ENCODE measurements at places on chromosomes 1 and 21. TPM values are rescaled to one million over a fixed set of nuclear protein-coding genes. Genes with fewer than 3 reads are reported as not detected.
A peak's percentile ranks its signal among the peaks of the same experiment; 100 is the strongest.

DNA sequence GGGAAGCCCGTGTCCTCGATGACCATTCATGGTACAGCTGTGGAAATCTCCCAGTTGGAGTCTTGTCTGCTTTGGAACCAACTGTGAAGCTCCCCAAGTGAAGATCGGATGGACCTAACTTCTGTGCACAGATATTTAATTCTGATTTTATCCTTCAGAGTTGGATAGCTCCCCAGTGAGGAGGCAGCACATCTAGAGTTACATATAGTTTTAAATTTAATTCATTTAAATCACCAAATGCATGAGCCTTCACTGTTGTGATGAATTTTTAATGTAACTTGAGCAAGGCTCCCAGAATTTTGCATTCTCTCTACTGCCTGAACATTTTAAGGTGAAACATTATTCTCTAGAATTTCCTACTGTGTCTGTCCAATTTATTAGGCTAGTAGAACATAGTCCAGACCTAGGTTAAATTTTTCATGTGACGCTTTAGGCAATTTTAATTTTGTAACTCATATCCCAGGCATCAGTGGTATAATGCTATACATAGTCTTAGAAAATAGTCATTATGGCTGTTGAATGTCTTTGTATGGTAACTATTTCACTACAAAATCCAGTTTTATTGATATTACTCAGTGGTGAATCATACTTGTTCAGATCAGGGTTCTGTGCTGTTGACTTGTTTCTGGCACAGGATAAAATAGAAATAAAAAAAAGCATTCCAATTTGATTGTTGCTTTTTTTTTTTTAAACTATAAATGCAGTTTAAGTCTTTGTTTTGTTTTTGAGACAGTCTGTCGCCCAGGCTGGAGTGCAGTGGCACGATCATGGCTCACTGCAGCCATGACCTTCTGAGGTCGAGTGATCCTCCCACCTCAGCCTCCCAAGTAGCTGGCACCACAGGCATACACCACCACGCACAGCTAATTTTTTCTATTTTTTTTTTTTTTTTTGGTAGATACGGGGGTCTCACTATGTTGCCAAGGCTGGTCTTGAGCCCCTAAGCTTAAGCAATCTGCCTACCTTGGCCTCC lies 66.9 kb downstream of the PRDM2 start:
- peaks cover 78% of the 10 kb centered on the region for H3K4me1 ChIP-seq
- no peaks in the 10 kb centered on the region for H3K27me3 ChIP-seq
- DNase-seq, result no peak
- H3K27ac ChIP-seq, result peak overlapping the region; percentile 66

DNA sequence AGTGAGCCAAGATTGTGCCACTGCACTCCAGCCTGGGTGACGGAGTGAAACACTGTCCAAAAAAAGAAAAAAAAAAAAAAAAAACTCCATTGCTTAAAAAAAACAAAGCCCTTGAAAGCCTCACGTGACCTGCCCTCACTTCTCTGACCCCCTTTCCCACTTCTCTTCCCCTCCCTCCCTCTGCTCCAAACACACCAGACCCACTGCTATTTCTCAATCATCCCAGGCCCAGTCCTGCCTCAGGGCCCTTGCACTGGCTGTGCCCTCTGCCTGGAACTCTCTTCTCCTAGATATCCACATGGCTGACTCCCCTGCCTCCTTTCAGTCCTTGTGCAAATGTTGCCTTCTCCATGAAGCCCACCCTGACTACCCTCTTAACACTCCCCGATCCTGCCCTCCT lies 45.4 kb upstream of the TARDBP start:
- H3K4me1 ChIP-seq, result no peaks in the 10 kb centered on the region
- peaks cover 60% of the 10 kb centered on the region for H3K27me3 ChIP-seq
- H3K27ac ChIP-seq, result no peak overlapping the region
- DNase-seq, result no peak

Gene GRIK1
- 0.24 TPM for total RNA-seq

Gene KRTAP19-1
- total RNA-seq, result not detected

DNA sequence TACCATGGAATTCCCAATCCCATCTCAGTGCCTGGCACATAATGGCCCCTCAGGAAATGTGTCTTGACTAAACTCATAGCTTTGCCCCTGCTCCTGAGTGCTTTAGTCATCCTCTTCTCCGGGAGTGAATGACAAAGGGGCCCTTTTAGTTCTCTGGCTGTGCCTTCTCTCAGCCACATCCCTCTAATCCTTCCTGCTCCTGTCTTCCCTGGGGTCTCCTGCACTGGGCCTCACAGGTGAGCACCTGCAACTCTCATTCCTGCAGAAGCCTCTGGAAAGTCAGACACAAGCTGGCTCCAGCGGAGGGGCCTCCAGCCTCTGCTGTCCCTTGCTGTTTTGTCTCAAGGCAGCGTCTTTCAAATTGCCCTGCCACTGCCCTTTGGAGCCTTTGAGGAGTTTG lies 14.0 kb upstream of the ETV3L start:
- peak; percentile 40 for DNase-seq
- H3K4me3 ChIP-seq, result no peak overlapping the region
- H3K4me1 ChIP-seq, result no peaks in the 10 kb centered on the region
- peaks cover 3% of the 10 kb centered on the region for H3K36me3 ChIP-seq
- peaks cover 17% of the 10 kb centered on the region for H3K27me3 ChIP-seq
- no peak overlapping the region for H3K27ac ChIP-seq

- peaks cover 6% of the 10 kb centered on the region for H3K4me1 ChIP-seq
- DNase-seq, result no peak
- no peak overlapping the region for H3K4me3 ChIP-seq
- no peaks in the 10 kb centered on the region for H3K36me3 ChIP-seq
- H3K27me3 ChIP-seq, result peaks cover 4% of the 10 kb centered on the region
These were observed 80.3 kb downstream of the TENT5C start for GRCh38 chr1:117685936-117686806.

- no peak overlapping the region for H3K4me3 ChIP-seq
- DNase-seq, result no peak
- peaks cover 9% of the 10 kb centered on the region for H3K36me3 ChIP-seq
These were observed 7.4 kb downstream of the TMED5 start for GRCh38 chr1:93172778-93173177.

Gene CTBS
- 20.9 TPM for total RNA-seq

DNA sequence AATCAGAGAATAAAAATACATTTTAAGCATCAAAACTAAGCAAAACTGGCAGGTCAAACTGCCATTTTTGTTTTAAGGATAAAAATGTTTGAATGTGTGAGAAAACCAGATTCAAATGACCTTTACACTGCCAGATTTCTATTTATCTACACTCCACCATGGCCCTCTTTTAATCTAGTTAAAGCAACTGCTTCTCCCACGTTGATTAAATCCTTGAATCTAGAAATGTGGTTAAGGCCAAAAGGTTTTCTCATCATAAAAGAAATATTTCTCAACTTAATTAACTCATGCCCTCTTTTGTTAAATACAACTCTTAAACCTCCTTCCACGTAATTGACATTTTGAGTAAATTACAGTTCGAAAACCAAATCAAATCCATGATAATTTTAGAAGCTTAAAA lies 15.0 kb downstream of the EGLN1 start:
- H3K27ac ChIP-seq, result no peak overlapping the region
- peaks cover 9% of the 10 kb centered on the region for H3K4me1 ChIP-seq
- H3K27me3 ChIP-seq, result no peaks in the 10 kb centered on the region
- DNase-seq, result no peak

DNA sequence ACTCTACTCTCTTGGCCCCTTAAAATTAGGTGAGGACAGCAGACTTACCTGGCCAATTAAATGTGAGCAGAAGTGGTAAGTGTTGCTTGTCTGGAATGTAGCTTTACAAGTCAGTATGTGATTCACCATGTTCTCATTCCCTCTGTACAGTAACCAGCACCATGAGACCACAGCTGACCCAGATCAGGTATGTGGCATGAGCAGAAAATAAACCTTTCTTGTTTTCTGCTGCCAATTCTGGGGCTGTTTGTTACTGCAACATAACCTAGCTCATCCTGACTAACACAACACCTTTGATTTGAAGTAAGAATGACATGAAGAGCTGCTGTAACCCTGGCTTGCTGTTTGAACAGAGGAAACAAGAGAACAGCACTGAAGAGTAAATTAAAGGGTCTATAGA lies 24.9 kb downstream of the ITPKB start:
- no peak for DNase-seq
- H3K4me1 ChIP-seq, result peaks cover 10% of the 10 kb centered on the region
- no peak overlapping the region for H3K27ac ChIP-seq
- peaks cover 3% of the 10 kb centered on the region for H3K36me3 ChIP-seq
- no peaks in the 10 kb centered on the region for H3K27me3 ChIP-seq
- H3K4me3 ChIP-seq, result no peak overlapping the region

- H3K4me1 ChIP-seq, result peaks cover 22% of the 10 kb centered on the region
- peak overlapping the region; percentile 97 for H3K27ac ChIP-seq
- no peaks in the 10 kb centered on the region for H3K27me3 ChIP-seq
These were observed 552 bp downstream of the GPATCH4 start for GRCh38 chr1:156600733-156601121.

DNA sequence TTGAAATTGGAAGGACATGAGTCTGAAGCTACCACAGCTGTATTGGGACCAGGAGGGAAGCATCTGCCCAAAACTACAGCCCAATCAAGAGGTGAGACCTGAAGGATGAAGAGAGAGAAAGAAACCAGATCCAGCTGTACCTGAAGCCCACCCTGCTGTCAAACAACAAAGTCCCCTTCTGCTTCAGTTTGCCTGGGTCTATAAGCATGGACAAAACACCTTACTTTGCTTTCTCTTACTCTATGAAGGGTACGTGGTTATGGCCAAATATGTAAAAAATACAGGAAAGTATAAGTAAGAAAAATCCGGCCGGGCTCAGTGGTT lies 26.4 kb downstream of the TOMM20 start:
- no peaks in the 10 kb centered on the region for H3K27me3 ChIP-seq
- no peak overlapping the region for H3K4me3 ChIP-seq
- DNase-seq, result no peak
- no peak overlapping the region for H3K27ac ChIP-seq

GRCh38 chr1:167474191-167474641 lies 44.1 kb downstream of the CD247 start:
- peaks cover 25% of the 10 kb centered on the region for H3K27me3 ChIP-seq
- H3K4me1 ChIP-seq, result no peaks in the 10 kb centered on the region
- H3K27ac ChIP-seq, result no peak overlapping the region
- DNase-seq, result no peak

Gene FNDC5
- 4.6 TPM for total RNA-seq

DNA sequence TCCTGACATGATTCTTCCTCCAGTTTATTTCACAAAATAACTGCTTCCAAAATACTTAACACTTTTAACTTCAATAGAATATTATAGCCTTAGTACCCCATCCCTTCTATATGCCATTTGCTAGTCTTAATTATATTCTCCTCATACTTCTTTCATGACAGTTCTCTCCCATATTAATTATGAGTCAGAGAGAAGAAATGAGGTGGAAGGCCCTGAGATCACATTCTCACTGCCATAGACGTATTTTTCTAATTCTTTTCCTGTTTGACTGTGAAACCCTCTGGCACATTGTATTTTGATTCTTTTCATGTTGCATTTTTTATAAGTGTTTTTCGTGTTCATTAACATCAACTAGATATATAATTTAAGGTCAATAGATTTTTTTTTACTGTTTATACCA lies 88.4 kb downstream of the GTF2B start:
- peaks cover 31% of the 10 kb centered on the region for H3K4me1 ChIP-seq
- DNase-seq, result no peak

DNA sequence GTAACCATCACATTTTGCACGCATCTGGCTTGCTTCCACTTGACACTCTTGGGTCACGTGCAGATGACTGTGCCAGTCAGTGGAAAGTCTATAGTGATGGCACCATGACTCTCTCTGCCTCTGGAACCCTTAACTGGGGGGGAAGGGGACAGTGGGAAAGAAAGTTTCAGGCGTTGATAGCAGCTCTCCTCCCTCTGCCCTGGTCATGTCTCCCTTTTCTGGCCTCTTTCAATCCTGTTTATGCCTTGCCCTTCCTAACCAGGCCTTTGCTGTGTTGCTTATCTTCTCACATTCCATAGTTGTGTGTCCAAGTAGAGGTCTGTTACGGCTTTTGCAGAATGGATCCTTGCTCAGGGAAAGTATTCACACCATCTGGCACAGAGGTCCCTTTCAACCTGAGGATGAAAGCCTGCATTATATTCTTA lies 93.5 kb downstream of the NRDC start:
- H3K36me3 ChIP-seq, result peaks cover 64% of the 10 kb centered on the region
- H3K27me3 ChIP-seq, result no peaks in the 10 kb centered on the region
- peak overlapping the region; percentile 79 for H3K27ac ChIP-seq
- no peak for DNase-seq
- H3K4me1 ChIP-seq, result peaks cover 18% of the 10 kb centered on the region
- H3K4me3 ChIP-seq, result no peak overlapping the region

Gene OR2T5
- total RNA-seq, result not detected

DNA sequence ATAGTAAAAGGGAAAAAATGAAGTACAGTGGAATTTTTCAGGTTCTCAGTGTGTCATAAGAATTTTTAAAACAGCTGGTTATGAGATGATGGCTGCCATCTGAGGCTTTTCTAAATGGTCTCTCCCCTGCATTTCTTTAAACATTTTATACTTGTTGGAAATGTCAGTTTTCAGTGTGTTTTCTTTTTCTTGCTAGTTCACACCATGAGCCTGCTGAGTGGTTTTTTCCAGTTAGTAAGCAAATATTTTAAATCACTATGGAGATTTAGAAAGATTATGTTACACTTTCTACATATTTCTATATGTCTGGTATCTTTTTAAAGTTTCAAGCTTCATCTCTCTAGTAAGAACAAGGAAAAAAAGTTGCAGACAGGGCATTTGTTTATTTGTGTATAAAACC lies 9.6 kb downstream of the RBM15 start:
- H3K4me3 ChIP-seq, result peak overlapping the region; percentile 45
- peaks cover 8% of the 10 kb centered on the region for H3K36me3 ChIP-seq
- peaks cover 71% of the 10 kb centered on the region for H3K4me1 ChIP-seq

GRCh38 chr1:238487931-238488330 lies 597.2 kb upstream of the ZP4 start:
- DNase-seq, result no peak
- H3K27ac ChIP-seq, result no peak overlapping the region
- H3K36me3 ChIP-seq, result no peaks in the 10 kb centered on the region
- H3K4me3 ChIP-seq, result no peak overlapping the region
- H3K27me3 ChIP-seq, result no peaks in the 10 kb centered on the region

- H3K4me1 ChIP-seq, result peaks cover 3% of the 10 kb centered on the region
- DNase-seq, result no peak
- no peak overlapping the region for H3K27ac ChIP-seq
- H3K36me3 ChIP-seq, result no peaks in the 10 kb centered on the region
- no peaks in the 10 kb centered on the region for H3K27me3 ChIP-seq
These were observed 41.7 kb downstream of the EDN2 start for GRCh38 chr1:41442697-41443251.

- no peak for DNase-seq
- no peaks in the 10 kb centered on the region for H3K36me3 ChIP-seq
- peaks cover 30% of the 10 kb centered on the region for H3K27me3 ChIP-seq
- peaks cover 33% of the 10 kb centered on the region for H3K4me1 ChIP-seq
- H3K27ac ChIP-seq, result no peak overlapping the region
- H3K4me3 ChIP-seq, result no peak overlapping the region
These were observed 43.5 kb upstream of the RAB4A start for GRCh38 chr1:229227298-229227919.

Gene DDX20
- total RNA-seq, result 9.9 TPM

DNA sequence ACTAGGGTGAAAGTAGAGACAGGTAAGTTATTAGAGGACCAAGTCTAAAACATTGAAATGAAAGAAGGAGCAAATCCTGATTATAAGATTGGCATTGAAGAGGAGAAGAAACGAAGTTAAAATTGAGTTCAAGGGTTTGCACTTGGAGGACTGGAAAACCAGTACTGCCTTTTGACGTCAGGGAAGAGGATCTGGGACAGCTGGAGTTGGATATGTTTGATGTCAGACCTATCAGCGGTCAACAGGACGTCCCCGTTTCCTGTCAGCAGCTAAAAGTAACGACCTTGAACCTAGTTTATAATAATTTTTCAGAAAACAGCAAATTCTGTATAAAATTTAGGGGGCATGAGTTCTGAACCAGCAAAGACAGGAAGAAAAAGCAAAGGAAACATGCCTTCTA lies 1.2 kb upstream of the NID1 start:
- no peaks in the 10 kb centered on the region for H3K27me3 ChIP-seq
- peak overlapping the region; percentile 68 for H3K4me3 ChIP-seq
- peaks cover under 1% of the 10 kb centered on the region for H3K36me3 ChIP-seq
- no peak overlapping the region for H3K27ac ChIP-seq
- no peak for DNase-seq

Gene PLA2G4A
- total RNA-seq, result 4.1 TPM

All from chondrocyte (in vitro differentiated cells).